ENCODE measurements at places on chromosomes 12 and 14.
A peak's percentile ranks its signal among the peaks of the same experiment; 100 is the strongest.

DNA sequence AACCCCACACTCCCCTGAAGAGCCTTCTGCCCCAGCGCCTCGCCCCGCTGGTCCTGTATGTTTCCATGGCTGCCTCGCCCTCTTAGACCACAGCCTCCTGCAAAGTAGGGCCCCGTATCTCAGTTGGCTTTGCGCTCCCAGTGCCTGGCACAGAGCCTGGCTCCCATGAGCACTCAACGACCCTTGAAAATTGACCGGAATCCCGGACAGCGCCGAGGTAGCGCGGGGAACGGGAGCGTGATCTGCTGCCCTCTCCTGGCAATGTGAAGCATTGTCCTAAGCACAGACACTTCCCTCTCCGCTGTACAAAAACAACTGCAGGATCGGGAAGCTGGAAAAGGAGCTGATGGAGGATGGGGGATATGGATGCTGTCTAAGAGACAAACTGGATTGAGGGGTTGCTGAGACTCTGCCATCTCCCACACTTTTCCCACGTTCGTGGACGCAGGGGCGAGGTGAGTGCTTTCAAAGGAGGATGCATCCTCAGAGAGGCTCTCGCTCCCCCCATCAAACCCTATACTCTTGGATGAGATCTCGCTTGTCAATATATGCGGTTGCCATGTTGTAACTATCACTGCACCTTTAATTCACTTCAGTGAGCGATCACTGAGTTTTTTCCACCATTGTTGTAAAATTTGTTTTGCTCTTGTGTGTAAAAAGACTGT, 10.7 kb upstream of the FKBP4 start:
- DNase-seq, result peak; percentile 68

DNA sequence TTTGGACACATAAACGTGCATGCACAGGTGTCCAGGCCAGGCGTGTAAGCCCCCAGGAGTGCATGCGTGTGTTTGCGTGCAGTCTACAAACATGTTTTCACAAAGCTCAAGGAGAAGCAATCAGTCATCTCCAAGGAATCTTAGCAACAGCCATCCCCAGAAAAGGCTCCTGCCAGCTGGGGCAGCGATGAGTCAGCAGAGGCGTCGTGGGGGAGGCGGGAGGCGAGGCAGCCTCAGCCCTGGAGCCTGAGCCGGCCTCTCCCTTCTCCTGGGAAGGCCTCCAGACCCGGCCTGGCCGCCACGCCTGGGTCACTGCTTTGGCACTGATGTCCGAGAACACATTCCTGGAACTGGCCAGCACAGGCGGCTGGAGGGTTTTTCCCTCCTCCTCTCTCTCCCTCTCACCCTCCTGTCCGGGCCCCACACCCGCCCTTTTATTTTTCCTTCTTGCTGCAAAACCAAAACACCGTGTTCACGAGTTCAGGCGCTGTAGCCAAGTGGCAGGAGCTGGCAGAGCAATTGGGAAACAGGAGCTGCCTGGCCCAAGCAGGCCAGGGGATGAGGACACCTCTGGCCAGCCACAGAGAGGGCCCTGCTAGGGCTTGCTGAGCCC, 92.7 kb downstream of the LRRC74A start:
- DNase-seq, result peak; percentile 45

DNA sequence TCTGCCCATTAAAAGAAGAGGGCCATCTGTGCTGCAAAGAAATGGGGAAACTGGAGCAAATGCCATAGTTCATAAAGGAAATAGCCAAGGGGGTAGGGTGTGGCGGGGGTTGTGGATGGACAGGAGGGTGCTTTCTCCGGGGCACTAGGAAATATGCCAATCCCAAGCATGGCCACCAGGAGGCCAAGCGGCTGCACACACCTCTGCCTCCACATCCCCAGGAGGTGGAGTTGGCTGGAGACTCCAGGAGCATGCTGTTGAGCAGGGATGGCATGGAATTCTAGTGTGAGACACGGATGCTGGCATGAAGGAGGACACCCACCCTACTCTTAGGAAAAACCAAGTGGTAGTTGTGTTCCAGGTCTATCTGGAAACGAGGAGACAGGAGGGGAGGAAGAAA, 25.2 kb downstream of the NID2 start:
- peak; percentile 51 for DNase-seq

DNA sequence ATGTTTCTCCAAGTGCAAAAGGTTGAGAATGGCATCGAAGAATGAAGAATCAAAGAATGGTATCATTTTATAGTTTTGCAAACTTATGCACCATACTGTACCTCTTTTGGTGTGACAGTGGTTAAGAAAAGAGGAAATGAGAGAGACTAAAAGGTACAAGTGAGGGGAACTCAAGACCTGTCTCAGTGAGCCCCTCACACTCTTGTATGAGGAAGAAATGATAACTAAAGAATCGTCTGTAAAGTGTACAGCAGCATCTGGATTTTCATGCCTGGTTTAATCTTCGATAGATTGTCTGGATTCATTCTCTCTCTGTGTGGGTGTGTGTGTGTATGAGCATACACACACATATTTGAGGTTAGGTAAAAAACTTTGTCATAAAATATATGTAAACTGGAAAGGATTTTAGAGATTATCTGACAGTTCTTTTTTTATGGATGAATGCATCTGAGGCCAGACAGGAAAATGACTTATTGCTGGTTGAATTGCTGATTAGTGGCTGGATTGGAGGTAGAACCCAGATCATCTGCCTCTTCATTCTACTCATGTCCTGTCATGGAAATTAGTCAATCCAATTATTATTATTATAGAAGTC, 16.0 kb upstream of the SLC38A2 start:
- no peak for DNase-seq

- DNase-seq, result no peak
Measured at GRCh38 chr14:95828649-95829265, 47.9 kb upstream of the TUNAR start.

DNA sequence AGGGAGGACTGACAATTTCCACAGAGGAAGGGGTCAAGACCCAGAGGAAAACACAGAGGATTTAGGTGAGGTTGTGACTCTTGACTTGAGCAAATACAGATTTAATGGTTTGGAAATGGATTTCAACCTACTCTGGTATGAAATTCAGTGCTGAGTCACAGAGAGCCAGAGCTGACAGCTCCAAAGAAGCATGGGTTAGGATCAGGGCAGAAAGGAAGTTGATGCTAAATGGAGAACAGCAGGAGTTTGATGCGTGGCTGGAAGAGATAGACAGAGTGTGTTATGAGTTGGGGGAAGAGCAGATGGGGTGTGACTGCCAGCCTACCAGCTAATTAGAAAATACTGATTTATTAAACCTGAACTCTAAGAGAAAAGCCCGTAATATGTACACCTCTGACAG, 272.6 kb downstream of the FOXG1 start:
- no peak for DNase-seq

DNA sequence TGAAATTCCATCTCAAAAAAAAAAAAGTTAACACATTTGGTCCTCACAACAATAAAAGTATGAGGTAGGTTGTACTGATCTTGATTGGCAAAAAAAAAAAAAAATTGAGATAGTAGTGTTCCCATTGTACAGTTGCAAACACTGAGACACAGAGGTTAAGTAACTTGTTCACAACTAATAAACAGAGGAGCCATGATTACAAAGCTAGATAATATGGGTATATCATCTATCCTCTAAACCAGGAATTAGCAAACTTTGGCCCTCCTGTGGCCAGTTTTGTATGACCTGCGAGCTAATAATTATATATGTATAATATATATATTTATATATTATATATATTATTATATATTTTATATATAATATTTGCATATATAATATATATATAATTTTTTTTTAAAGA, 2.3 kb upstream of the PSME1 start:
- no peak for DNase-seq

DNA sequence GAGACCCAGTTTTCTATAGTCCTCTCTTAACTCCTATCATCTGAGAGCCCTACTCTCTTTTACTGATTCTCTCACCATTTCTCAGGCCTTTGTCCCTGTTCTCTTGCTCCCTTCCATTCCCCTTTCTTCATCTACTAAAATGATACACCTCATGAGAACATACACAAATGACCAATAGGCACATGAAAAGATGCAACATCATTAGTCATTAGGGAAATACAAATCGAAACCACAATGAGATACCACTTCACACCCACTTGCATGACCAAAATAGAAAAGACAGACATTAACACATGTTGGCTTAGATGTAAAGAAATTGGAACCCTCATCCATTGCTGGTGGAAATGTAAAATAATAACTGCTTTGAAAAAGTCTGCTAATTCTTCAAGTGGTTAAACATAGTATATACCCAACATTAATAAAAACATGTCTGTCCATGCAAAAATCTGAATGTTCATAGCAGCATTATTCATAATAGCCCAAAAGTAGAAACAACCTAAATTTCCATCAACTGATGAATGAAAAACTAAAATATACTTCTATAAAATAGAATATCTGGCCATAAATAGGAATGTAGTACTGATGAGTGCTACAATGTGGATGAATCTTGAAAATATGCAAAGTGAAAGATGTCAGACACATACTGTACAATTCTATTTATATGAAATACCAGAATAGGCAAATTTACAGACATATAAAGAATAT, 66.0 kb downstream of the DENND5B start:
- DNase-seq, result no peak

DNA sequence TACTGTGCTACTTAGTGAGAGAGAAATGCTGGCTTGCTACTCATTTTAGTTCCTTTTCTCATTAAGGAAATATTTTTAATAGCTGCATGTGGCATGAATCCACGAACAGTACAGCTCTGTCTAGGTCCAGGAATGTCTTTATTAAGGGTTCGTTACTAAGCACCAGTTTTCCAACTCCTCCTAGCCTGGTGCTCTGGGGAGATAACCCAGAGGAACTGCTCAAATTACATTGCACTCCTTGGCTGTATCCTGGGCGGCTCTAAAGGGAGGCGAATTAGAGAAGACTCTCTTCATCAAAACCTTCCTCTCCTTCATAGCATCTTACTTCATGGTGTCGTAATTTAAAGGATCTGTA, 101.3 kb downstream of the PPM1A start:
- no peak for DNase-seq

DNA sequence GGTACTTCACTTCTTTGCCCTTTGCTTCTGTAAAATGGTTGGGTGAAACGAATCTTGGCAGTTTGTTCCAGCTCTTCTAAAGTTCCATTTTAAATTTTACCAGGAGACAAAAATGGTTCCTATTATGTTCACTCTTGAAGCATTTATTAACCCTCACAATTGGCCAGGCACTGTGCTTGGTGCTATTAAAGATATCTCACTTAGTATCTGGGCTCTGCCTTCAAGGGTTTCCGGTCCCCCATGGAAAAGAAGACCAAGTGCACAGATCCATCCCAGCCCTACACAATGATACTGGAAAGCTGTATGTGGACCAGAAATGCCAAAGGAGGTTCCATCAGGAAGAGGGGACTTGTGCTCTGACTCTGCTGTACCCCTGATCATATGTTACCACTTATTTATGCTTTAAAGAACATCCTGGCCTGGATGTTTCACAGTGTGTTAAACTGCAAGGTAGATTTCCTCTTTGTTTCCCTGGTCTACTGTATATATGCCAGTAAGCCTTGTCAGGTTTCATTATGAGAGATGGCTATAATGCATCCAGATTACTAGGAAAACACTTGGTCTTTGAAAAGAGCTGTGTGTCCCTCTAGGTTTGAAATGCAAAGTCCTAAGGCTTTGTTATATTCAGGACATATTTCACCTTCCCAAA, 154.8 kb downstream of the PRKCH start:
- no peak for DNase-seq

- peak; percentile 28 for DNase-seq
Measured at GRCh38 chr12:3342051-3342450, 149.0 kb upstream of the PRMT8 start.

DNA sequence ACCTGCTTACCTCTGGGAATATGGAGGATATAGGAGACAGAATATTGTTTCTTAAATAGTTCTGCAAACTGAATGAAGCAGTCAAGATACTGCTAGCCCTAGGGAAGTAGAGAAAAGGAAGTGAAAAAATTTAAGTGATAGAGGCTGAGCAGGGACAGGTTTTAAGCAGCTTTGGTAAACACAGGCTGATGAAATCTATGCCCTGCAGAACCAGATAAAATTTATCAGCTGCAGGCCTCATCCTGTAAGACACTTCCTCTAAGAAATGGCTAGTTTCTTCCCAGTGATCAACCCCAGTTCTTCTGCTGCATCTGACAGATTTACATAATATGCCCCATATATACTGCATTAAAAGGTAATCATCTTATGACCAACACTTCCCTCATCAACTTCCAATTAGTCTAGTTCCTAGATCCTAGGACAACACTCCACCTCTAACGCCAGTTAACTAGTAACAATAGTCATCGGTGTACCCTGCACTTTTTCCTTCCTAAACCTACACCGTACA, 1.3 kb upstream of the ESYT1 start:
- no peak for DNase-seq

DNA sequence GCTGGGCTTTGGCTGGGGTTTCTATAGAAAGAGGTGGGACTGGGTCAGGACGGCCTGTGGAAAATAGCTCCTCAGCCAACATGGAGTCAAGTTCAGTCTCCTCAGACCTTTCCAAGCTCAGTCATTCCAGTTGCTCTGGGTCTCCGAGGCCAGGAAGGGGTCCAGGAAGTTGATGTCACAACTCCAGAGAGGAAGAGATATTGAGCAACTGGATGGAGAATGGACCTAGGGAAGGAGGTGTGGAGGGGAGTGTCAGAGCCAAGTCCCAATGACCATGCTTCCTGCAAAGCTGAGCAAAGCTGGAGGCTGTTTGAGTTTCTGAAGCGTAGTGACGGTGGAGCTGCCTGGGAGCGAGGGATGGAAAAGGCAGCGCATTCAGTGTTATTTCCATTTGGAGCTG, 86.1 kb downstream of the SLC24A4 start:
- no peak for DNase-seq

GRCh38 chr14:47949006-47949405, 273.6 kb upstream of the MDGA2 start:
- DNase-seq, result no peak

DNA sequence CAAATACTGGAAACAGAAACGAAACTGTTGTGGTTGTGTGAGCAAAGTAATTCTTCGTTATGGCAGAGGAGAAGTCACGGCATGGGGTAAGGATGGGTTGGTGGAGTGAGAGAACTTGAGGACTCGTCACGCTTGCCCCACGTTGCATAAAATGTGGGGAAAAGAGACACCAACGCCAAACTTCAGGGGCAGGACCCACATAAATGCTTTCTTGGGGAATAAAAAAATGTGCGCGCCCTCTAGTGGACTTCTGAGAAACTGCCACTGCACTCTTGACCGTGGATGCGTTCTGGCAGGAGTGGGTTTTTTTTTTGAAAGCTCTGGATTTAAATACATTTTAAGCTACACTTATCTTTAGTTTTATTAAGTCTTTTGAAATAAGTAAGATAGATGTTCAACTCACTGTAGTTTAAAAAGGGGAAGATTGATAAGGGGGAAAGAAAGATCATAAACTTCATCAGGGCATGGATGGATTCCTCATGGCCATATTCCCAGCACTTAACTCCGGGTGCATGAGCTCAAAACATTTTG, 4.1 kb upstream of the IGF1 start:
- DNase-seq, result peak; percentile 33

GRCh38 chr12:126668961-126669360, 1598.0 kb upstream of the TMEM132C start:
- no peak for DNase-seq

- no peak for DNase-seq
Measured at GRCh38 chr12:100741084-100741711, 53.4 kb upstream of the ANO4 start.
